CD4-positive, alpha-beta T cell (primary cell): ENCODE measurements at places on chromosomes 3 and 15.

DNA sequence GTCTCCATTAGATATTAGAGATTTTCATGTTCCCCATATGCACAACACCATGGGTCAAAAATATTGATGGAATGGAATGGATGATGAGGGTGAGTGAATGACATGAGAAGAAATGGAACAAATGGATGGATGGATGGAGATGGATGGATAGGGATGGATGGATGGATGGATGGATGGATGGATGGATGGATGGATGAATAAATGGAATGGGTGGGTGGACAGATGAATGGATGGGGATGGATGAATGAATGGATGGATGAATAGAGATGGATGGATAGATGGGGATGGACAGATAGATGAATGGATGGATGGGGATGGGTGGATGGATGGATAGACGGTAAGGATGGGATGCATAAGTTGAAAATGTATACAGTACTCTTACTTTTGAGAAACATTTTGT, 18.6 kb downstream of the CFAP92 start:
- no peak for DNase-seq

- no peak for DNase-seq
Observed at GRCh38 chr15:65414841-65415621, 7.7 kb downstream of the IGDCC4 start.

DNA sequence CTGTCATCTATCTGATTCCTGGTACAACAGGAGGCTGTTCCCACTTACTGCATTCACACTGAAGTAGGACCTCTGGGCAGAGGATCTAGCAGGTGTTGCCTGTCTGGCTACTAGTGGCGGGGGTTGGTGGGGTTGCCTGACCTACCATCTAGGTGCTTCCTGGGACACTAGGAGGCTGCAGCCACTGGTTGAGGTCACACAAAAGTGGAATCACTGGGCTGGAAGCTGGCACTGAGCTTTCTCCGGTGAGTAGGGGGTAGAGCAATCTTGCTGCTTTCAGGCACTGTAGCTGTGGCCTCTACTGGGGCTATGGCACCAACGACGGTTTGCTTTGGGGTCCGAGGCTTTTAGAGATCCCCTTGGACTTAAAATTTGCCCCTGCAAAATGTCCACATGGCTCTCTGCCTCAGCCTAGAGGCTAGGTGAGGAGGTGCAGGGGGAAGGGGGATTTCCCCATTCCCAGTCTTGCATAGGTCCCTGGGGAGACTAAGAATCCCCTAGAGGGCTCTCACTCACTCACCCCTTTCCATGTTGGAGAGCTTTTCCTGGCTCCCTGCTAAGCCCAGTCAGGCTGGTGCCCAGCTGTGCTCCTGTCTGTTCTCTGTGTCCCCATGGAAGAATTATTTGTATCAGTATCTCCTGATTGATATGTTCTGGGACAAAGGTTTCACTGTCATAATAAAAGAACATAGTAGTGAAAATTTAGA, 397.7 kb upstream of the EPHA6 start:
- DNase-seq: no peak

DNA sequence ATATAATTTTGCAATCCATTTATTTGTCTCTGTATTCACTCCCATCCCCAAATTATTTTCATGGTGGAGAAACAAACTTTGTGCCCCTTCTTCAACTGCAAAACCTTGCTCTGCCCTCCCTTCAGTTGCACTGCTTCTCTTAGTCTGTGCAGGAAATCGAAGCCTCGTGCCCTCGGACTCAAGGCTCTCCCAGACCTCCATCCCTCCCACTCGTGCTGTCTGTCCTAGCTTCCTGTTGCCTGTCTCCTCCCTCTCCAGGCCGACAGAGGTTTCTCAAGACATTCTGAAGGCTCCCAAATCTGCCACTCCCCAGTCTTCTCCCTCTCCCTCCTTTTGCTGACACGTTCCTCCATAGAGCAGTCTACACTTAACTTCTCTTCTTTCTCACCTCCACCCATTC, 177.6 kb downstream of the PDZRN3 start:
- DNase-seq: no peak

DNA sequence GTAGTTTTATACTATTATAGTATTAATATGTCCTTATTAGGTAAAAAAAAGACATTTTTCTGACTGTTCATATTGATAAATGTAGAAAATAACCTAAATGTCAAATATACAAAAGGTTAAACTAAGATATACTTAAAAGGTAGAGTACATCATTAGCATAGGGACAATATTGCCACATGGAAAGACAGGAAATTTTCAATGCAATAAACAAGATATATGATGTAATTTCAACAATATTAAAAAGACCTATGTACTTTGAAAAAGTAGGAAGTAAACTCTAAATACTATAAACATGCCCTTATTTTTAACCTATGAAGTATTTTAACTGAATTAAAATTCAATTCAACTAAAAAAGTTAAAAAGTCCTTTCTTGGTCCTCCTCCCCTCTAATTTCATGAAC, 1.9 kb downstream of the SPG11 start:
- no peak for DNase-seq

GRCh38 chr3:148957586-148957985, 33.8 kb upstream of the GYG1 start:
- no peak for DNase-seq

DNA sequence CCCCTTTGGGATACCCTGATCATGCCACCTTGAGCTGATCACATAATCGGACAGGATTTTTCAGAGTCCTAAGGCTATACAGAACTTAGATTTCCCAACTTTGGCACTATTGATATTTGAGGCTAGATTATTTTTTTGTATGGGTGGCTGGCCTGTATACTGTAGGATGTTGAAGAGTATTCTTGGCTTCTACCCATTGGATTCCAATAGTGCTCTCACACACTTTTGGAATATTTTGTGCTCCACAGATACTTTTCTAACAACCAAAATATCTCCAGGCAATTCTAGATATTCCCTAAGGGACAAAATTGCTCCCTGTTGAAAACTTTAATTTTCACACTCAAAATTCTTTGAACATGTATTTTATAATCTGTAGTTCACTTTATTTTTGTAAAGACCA, 125.1 kb downstream of the ABI3BP start:
- DNase-seq: no peak

DNA sequence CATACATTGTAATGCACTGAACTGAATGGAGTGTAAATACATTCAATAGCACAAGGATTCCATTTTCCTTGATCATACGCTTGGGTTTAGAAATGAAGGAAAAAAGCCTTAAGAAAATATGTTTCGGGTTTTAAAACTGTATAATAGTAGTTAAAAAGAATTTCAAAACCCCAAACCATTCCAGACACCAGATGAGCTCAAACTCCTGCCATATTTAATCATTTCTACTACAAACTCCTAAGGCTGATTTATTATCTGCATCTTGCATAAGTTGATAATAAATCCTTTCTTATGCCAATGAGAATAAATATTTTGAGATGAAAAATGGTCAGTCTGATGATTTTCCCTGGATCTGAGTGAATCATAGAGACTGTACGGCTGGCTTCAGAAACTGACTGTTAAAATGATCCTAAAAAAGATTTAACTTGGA, 51.0 kb downstream of the NR1D2 start:
- no peak for DNase-seq

GRCh38 chr15:31327669-31328427, 1.2 kb downstream of the KLF13 start:
- DNase-seq: peak; percentile 89

DNA sequence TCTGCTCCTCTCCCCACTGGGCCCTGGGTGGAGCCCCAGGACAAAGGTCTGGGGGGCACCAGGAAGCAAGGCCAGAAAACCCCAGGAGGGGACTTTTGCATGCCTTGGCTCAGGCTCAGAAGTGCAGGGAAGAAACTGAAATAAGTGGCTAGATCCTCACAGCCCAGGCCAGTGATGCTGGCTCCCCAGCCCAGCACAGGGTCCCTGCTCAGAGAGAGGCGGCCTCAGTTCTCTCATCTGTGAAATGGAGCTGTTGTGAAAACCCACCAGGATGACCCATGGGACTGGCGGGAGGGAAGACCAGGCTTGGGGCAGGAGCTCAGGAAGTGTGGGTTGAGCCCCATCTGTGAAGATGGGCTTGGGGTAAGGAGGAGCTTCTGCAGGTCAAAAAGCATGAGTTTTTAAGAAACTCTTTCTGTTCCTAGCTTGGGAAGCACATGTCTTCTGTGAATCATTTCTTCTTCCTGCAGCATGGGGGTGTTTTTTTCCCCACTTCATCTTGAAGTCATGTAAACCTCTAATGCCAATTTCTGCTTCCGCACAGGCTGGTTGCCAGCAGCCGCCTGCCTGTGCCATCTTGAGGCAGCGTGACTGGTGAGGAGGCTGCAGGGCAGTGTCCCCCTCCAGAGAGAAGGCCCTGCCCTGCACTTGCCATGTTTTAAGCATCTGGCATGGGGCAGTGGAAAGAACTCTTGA, 118.6 kb downstream of the SMAD6 start:
- no peak for DNase-seq

DNA sequence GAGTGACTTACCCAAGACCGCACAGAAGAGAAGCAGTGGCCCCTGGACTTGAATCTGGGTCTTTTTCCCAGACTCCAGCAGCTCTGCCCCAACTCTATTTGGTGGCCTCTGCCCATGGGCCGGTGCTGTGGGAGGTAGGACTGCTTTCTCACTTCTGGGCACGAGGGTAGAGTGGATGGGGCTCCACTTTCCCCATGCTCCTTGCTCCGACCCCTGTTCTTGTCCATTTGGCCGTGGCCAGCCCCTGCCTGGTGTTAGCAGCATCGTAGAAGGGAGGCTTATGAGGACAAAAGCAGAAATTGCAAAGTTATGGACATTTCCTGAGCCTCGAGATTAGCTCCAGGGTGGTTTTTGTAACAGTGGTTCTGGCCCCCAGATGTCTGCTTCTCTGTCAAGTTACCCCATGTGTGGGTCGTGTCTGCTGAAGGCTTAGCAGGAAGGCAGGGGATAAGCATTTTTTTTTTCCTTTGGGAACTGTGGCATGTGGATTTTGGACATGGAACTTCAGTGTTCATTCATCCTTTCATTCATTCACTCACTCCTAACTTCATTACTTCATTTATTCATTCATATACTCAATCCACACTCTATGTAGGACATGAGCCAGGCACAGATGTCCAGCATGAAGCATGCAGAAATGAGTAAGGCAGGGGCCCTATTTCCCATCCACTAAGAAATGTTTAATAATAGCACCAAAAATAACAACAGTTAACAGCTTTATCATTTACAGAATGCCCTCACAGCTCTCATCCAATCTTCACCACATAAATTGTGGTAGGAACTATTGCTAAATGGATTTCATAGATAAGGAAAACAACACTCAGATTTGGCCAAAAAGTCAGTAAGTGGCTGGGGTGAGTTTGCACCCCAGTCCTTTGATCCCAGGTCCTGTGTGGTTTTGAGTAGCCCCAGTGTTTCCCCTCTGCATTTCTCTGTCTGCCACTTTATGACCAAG, 180.5 kb downstream of the OPA1 start:
- DNase-seq: no peak

DNA sequence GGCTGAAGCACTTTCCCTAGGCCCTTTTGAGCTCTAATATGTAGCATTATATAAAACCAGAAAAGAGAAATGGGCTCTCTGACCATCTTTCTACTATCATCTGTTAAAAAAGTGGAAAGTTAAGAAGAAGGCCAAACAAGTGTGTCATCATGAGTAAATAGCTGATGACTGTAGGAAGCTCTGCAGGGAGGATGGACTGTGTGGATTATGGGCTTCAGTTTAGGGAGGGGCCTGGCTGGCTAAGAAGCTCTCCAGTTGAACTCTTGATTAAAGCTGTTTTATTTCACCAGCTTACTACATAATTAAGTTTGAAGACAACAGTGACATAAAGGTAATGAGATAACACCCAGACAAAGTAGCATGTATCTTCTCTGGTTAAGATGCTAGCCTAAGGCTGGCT, 30.6 kb downstream of the INTS14 start:
- no peak for DNase-seq

DNA sequence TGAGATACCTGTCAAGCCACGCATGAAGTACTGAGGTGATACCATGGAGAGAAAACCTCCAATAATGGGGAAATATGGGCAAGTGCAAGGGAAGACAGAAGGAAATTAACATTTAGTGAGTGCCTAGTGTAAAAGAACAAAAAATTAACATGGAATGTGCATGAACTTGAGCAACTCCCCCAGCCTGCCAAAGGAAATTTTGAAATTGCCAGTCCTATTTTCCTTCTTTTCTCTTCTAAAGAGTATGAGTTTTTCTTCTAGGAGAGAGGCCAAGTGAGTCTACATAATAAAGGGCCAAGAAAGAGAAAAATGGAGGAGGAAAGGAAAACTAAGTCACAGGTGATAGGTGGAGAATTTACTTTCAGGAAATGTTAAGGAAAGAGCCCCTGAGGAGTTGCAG, 602.4 kb upstream of the MDFIC2 start:
- no peak for DNase-seq

GRCh38 chr3:166533740-166534139, 696.5 kb upstream of the BCHE start:
- no peak for DNase-seq

- peak; percentile 46 for DNase-seq
Observed at GRCh38 chr3:50274371-50275104, 4.3 kb upstream of the LSMEM2 start.

- no peak for DNase-seq
Observed at GRCh38 chr3:156553705-156554356, 1.1 kb downstream of the SSR3 start.

GRCh38 chr3:184633237-184633579, 71.6 kb downstream of the EPHB3 start:
- no peak for DNase-seq

DNA sequence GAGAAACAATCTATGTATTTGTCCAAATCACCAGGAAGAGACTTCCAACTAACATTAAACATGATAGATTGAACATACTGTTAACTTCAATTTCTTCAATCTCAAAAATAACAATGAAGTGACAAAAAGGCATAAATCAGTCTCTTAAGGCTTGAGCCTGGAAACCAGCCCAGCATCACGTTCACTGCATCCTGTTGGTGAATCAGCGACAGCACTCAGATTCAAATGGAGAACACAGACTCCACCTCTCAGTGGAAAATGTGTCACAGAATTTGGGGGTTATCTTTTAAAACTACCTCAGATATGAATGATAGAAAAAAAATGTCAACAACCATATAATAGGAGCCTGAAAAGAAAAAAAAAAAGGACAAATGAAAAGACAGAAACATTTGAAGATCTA, 212.0 kb downstream of the MINAR1 start:
- no peak for DNase-seq

- peak; percentile 82 for DNase-seq
Observed at GRCh38 chr15:74950078-74950908, 6.3 kb downstream of the RPP25 start.

DNA sequence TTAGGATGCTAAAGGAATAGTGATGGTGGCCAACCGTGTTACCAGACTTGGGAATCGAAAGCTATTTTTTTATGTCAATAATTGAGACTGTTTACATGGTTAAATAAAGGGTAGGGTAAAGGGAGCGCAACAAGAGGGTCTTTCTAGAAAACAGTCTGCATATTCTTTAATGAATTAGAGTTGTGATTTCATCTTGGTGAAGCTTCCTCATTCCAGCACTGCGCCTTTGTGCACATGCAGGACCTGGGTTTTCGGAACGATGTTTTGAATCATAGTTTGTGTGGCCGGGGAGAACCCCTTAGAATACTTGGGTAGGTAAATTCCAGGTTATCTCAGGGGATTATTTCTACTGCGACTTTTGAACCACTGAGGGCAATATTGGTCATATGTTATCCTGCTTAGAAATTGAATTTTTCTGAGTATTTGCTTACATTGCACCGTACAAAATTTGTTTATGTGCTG, 1.3 kb downstream of the PIK3CA start:
- DNase-seq: peak; percentile 13
